ENCODE measurements at places on chromosomes 12 and 14.

DNA sequence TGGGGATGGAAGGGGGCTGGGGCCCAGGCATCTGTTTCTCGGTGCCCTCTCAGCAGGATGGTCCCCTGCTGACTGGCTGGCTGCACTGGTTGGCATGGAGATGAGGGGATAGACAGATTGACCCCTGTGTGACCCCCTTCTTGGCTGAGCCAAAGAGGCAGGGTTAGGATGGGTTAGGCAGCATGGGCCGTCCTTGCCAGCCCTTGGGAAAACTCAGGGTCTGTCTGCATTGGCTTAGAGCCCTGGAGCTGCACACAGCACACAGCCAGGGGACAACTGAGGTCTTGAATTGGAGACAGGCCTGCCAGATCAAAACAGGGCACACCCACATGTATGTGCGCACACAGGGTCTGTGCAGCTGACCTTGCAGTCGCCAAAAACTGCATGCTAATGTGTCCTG is 11.2 kb upstream of the LRP1-AS start:
- DNase-seq, result no peak

DNA sequence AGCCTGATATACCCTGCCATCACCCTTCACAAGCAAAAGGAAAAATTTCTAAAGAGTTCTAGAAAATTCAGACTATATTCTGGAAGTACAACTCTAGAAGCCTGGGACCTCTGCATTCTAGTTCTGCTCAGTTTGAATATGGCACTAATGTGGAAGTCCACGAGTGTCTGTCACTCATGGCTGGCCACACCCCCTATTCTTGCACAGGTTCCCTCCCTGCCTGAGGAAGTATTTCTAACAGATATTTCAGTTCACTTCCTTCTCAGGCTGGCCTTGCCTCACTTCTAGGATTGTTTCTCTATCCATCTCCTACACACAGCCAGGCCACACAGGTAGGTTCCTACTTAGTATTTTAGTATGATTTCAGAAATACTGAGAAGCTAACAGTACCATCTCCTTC is 67.4 kb downstream of the PHLDA1 start:
- no peak for DNase-seq

DNA sequence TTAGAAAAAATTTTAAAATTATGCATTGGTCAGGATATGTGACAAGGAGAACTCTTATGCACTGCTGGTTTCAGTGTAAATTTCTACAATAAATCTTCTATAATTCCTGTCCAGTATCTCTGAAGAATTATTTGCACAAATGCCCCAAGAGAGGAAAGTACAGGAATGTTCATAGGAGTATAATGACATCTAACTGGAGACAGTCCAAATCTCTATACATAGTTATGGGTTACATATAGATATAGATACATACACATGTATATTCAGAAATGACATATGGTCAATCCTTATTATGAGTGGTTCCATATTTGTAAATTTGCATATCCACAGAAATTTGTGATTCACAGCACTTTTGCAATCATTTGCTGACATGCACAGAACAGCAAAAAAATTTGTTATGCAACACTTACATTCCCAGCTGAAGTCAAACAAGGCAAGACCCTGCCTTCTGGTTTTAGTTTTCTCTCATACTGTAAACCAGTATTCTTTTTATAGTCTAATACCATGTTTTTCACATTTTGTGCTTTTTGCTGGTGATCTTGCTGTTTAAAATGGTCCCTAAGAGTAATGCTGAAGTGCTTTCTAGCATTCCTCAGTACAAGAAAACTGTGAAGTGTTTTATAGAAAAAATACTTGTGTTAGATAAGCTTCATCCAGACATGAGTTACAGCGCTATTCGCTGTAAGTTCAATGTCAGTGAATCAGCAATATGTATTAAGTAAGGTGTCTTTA is 103.8 kb downstream of the SLC16A7 start:
- DNase-seq, result no peak

DNA sequence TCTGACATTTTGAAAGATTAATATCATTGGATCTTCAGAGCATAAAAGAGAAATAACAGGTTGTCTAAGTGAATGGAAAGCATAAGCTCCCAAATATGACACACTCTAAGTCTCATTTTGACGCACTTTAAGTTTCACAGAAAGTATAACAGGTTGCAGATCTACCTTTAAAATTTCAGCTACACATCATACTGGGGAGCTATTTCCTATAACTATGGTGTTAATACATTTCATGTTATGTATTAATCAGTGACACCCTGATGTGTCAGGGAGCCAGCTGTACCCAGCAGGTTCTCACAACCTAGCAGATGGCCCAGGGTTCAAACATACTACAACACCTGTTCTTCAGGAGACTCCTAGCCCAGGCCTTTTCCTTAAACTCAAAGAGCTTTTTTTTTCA is 31.1 kb upstream of the TMX1 start:
- DNase-seq, result no peak

GRCh38 chr14:25463480-25463879 is 413.5 kb upstream of the STXBP6 start:
- DNase-seq, result no peak

DNA sequence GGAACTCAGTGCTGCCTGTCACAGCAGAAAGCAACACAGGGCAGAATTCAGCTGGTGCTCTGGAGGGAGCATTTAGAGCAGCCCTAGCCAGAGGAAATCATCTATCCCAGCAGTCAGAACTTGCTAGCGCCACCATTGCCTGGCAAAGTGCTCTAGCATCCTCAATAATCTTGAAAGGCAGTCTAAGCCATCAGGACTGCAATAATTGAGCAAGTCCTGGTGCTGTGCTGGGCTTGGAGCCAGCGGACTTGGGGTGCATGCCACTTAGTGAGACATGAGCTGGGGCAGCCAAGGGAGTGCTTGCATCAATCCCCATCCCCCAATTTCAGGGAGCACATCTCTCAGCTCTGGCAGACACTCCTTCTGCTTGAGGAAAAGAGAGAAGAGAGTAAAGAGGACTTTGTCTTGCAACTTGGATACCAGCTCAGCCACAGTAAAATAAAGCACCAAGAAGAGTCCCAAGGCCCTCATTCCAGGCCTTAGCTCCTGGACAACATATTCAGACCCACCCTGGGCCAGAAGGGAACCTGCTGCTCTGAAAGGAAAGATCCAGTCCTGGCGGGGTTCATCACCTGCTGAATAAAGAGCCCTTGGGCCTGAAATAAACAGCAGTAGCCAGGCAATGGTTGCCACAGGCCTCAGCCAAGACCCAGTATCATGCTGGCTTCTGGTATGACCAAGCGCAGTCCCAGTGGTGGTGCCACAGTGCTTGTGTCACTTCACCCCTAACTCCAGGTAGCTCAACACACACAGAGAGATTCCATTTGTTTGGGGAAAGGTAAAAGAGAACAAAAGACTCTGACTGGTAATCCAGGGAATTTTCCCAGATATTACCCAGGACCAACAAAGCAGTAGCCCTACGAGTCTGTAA is 44.5 kb upstream of the ZDHHC17 start:
- DNase-seq, result no peak

DNA sequence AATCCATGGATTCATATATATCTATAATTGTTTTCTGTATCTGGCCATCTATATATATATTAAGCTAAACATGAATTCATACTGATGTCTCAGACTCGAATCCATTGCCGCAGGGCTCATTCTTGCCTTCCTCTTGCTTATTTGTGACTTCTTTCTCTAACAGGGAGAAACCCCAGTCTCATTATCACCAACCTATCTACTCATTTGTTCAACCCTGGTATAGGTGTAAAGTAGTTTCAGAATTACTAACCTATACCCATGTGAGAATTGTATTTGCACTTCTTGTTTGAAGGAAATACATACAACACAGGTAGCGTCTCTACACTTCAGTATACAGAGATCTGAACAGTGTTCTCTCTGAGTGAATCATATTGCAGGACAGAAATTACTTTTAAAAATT is 77.7 kb downstream of the PTPN11 start:
- DNase-seq, result no peak

DNA sequence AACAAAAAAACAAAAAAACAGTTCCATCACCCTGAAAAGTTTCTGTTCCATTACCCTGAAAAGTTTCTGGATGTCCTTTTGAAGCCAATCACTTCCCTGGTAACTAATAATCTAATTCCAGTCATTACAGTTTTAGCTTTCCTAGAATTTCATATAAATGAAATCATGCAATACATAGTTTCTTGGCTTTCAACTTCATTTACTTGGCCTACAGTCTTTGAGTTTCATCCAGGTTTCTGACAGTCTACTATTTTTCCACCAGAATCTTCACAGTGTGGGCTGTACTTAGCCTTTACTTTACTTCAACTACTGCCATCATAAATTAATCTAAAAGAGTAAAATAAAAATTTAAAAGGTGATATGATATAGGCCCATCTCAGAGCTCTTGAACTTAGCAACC is 55.5 kb downstream of the RPS6KA5 start:
- no peak for DNase-seq

- no peak for DNase-seq
Observed at GRCh38 chr14:92223025-92223424, 99.9 kb upstream of the SLC24A4 start.

DNA sequence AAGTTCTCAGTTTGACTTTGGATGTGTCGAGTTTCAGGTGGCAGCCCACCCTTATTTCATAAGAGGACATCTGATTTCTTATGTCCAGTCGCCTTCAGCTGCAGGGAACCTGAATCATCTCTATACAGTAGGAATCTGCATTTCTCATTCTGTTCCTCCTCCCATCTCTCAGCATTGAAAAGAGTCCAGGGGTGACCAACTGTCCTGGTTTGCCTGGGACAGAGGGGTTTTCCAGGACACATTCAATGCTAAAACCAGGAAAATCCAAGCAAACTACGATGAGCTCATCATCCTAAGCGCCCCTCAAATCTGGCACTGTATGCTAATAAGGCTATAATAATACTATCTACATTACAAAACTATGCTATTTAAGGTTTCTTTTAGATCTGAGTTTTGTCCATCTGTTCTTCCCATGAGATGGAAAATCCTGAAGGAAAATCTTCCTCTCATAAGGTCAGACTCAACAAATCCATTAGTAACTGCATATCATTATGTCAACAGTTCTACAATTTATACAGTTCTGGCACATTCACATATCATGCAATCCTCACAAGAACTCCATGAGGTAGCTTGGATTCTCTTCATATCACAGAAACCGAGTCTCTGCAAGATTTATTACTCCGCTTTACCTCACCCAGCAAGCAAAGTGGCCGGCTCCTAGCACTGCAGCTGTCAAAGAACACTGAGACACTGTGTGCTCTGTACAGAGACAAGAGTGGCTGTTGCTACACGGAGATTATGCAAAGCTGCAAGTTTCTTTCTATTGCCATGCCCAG is 15.6 kb upstream of the CALM1 start:
- no peak for DNase-seq

DNA sequence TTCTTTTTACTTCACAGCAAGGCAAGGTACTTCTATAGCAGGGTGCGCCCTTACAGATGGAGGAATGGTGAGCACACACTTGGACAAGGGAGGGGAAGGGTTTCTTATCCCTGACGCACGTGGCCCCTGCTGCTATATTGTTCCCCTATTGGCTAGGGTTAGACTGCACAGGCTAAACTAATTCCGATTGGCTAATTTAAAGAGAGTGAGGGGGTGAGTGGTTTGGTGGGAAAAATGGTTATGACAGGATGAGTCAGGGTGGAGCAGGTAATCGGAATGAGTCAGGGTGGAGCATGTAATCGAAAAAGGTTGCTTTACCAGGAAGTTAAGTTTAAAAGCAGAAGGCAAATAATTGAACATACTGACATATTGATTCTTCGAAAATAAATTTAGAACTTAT is 23.7 kb upstream of the RAB21 start:
- no peak for DNase-seq

DNA sequence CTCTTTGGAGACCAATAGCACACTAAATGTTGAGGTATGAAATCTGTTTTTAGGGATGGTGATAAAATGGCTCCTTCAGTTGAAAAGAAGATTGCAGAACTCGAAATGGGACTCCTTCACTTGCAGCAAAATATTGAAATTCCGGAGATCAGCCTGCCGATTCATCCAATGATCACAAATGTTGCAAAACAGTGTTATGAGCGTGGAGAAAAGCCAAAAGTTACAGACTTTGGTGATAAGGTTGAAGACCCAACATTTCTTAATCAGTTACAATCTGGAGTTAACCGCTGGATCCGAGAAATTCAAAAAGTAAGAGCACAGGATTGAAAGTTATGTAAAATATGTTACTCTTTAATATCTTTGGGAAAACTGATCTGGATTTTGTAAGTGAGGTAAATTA is 15.3 kb downstream of the DYNC1H1 start:
- no peak for DNase-seq

- DNase-seq, result no peak
Observed at GRCh38 chr14:74085047-74085637, 386 bp downstream of the LIN52 start.

DNA sequence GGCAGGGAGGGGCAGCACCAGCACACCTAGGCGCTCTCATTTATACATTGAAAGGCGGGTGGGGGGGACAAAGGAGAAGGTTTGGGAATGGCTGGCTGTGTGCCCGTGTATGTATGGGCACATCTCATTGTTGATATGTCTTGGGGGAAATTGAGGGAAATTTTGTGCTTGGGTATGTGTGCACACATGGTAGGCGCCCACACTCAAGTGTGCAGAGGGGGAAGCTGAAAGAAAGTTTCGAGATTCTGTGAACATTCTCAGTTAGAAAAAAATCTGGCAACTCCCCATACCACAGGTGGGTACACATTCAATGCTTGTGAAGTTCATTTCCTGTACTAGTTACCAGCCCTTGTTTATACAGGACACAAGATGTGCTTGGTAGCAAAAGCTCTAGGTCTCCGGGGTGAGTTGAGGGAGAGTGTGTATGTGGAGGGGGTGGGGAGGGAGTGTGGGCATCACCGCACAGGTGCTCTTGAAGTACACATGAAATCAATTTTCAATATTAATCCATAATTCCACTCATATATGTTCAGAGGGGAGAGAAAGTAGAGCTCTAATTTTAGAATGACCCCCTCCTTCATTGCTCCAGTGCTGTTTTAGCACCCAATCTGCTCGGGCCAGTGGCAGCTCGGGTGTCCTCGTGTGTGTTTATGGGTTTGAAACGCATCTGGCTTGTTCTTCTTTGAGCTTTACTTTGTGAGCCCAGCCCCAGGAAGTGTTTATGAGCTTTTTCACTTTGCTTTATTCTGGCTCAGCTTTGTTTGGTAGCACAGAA is 286.0 kb downstream of the ZFP36L1 start:
- peak; percentile 10 for DNase-seq

GRCh38 chr12:21852251-21852650 is 77.7 kb upstream of the KCNJ8 start:
- DNase-seq, result no peak

- no peak for DNase-seq
Observed at GRCh38 chr12:115354007-115354890, 670.3 kb upstream of the TBX3 start.

DNA sequence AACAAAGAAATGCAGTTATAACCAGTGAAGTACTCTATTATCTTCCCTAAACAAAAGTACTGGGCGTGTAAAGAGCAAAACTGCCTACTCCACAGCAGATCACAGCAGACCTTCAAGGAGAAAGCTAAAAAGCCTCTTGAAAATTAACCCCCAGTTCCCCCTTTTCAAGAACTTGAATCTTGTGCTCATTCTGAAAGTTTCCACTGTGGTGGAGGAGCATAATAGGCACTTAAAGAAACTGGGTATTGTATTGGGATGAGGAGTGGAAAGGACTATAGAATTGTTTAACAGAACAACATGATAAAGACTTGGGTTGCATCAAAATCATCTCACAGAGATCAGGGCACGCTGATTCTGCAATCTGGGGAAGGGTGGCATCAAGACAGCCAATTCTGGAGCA is 51.1 kb downstream of the SLC25A47 start:
- DNase-seq, result no peak
